Activated naive CD4-positive, alpha-beta T cell treated with anti-CD3 and anti-CD28 coated beads for 36 hours (primary cell): ENCODE measurements at places on chromosomes 12 and 14. TPM values are rescaled to one million over a fixed set of nuclear protein-coding genes. Genes with fewer than 3 reads are reported as not detected.

DNA sequence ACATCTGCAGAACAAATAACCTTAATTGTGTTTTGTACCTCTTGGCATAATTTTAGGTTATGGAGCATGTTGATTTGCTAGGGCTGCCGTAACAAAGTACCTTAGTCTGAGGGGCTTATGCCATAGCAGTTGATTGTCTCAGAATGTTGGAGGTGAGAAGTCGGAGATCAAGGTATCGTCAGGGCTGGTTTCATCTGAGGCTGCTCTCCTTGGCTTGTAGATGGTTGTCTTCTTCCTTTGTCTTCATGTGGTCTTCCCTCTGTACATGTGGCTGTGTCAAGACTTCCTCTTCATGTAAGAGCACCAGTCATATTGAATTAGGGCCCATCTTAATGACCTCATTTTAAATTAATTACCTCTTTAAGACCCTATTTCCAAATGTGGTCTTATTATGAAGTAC, 64.4 kb upstream of the PTHLH start:
- no peaks in the 10 kb centered on the region for H3K36me3 ChIP-seq
- no peaks in the 10 kb centered on the region for H3K4me1 ChIP-seq
- no peak overlapping the region for H3K27ac ChIP-seq
- H3K27me3 ChIP-seq, result no peaks in the 10 kb centered on the region
- DNase-seq, result no peak

DNA sequence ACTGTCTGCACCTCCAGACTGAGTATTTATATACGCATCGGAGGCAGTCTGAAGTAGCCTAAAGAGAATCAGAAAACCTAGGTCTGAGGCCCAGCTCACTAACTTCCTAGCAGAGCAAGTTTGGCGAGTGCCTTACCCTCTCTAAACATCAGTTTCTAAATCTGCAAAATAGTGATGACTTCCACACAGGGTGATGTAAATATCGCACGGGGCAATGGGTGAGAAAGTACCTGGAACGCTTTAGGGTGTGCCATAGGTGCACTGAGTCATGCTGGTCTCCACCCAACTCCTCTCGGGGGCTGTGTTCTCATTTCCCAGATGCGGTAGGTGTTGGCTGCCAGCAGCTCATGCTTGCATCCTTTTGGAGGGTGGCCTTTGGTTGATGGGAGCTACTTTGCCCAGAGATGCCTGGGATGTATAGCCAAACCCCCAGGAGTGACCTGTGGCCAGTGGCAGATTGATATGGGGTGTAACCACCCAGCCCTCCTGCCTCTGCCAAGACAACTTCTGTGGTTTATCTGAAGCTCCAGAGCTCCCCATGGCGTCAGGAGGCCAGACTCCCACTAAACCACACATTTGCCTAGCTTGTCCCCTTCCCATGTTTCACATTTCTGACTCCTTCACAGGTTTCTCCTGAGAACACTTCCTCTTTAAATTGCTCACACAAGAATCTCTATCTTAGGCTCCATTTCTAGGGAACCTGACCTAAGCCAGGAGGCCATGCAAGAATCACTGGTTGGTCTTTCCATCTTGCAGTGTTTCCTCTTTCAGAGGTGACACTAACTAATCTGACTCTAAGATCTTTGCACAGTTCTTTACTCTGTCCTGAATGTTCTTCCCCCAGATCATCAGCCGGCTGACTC, 62.0 kb upstream of the TUNAR start:
- DNase-seq, result no peak
- no peak overlapping the region for H3K27ac ChIP-seq
- no peaks in the 10 kb centered on the region for H3K4me1 ChIP-seq
- peaks cover 52% of the 10 kb centered on the region for H3K27me3 ChIP-seq
- no peak overlapping the region for H3K4me3 ChIP-seq

- no peak overlapping the region for H3K27ac ChIP-seq
- H3K4me1 ChIP-seq, result no peaks in the 10 kb centered on the region
- no peak overlapping the region for H3K4me3 ChIP-seq
- peaks cover 21% of the 10 kb centered on the region for H3K27me3 ChIP-seq
Observed at GRCh38 chr12:128387811-128388422, 120.9 kb downstream of the TMEM132C start.

- H3K27ac ChIP-seq, result no peak overlapping the region
- H3K4me3 ChIP-seq, result no peak overlapping the region
- H3K4me1 ChIP-seq, result peaks cover 13% of the 10 kb centered on the region
- H3K27me3 ChIP-seq, result peaks cover 6% of the 10 kb centered on the region
- DNase-seq, result peak; percentile 23
- no peaks in the 10 kb centered on the region for H3K36me3 ChIP-seq
Observed at GRCh38 chr14:76773188-76773885, 12.1 kb downstream of the VASH1 start.

DNA sequence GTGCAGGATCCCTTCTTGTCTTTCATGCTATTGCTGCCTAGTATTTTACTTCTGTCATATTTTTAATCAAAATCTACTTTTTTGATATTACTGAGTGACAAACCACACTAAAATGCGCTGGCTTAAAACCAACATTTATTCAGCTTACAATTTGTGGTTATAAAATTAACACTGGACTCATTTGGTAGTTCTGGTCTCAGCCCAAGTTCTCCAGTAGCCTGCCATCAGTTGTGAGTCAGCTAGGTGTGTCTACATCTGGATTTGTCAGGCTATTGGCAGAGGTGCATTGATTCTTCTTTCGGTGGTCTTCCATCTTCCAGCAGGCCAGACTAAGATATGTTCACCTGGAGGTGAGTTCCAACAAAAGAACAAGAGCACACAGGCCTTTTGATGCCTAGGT, 765.1 kb upstream of the FBXO33 start:
- H3K27me3 ChIP-seq, result no peaks in the 10 kb centered on the region
- no peaks in the 10 kb centered on the region for H3K4me1 ChIP-seq
- H3K27ac ChIP-seq, result no peak overlapping the region
- no peak for DNase-seq

DNA sequence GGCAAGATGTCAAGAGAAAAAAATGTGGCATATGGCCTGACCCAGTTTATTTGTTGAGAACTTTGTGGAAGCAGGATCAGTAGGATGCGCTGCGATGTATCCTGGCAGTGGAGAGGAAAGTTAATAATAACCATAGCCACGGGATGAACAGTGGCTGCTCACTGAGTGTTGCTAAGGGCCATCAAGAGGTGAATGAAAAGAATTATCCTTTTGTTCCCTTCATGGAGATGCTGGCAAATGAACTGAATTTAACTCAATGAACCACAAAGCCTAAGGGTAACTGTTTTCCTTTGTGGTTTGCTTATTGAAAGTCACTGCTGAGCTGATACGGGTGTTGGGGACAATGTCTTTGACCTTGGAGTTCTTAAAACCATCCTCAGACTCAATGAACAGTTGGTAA, 476.5 kb downstream of the APAF1 start:
- no peaks in the 10 kb centered on the region for H3K27me3 ChIP-seq
- H3K4me3 ChIP-seq, result no peak overlapping the region
- H3K4me1 ChIP-seq, result no peaks in the 10 kb centered on the region
- H3K36me3 ChIP-seq, result no peaks in the 10 kb centered on the region

GRCh38 chr14:23099212-23099861, 4.0 kb downstream of the C14orf119 start:
- no peak overlapping the region for H3K4me3 ChIP-seq
- peaks cover 19% of the 10 kb centered on the region for H3K36me3 ChIP-seq
- DNase-seq, result no peak
- peaks cover 15% of the 10 kb centered on the region for H3K4me1 ChIP-seq

GRCh38 chr12:53560912-53561589, 53.8 kb upstream of the NPFF start:
- H3K4me3 ChIP-seq, result no peak overlapping the region
- DNase-seq, result no peak
- peak overlapping the region; percentile 81 for H3K27ac ChIP-seq
- no peaks in the 10 kb centered on the region for H3K27me3 ChIP-seq
- peaks cover 63% of the 10 kb centered on the region for H3K4me1 ChIP-seq

GRCh38 chr14:26765768-26766520, 168.1 kb upstream of the NOVA1 start:
- H3K27me3 ChIP-seq, result no peaks in the 10 kb centered on the region
- DNase-seq, result no peak
- no peak overlapping the region for H3K4me3 ChIP-seq
- no peak overlapping the region for H3K27ac ChIP-seq
- H3K4me1 ChIP-seq, result no peaks in the 10 kb centered on the region
- H3K36me3 ChIP-seq, result no peaks in the 10 kb centered on the region

- no peaks in the 10 kb centered on the region for H3K27me3 ChIP-seq
- peaks cover 57% of the 10 kb centered on the region for H3K36me3 ChIP-seq
- DNase-seq, result peak; percentile 71
- peak overlapping the region; percentile 19 for H3K4me3 ChIP-seq
Observed at GRCh38 chr12:12474931-12475795, 87.5 kb downstream of the DUSP16 start.

- no peak for DNase-seq
- peaks cover 6% of the 10 kb centered on the region for H3K36me3 ChIP-seq
- no peak overlapping the region for H3K27ac ChIP-seq
- no peak overlapping the region for H3K4me3 ChIP-seq
- no peaks in the 10 kb centered on the region for H3K27me3 ChIP-seq
Observed at GRCh38 chr12:32196250-32197198, 89.9 kb downstream of the BICD1 start.

GRCh38 chr14:68293404-68293803, 473.8 kb downstream of the RAD51B start:
- H3K27me3 ChIP-seq, result no peaks in the 10 kb centered on the region
- no peak overlapping the region for H3K4me3 ChIP-seq
- peaks cover 44% of the 10 kb centered on the region for H3K4me1 ChIP-seq
- DNase-seq, result peak; percentile 47

SLC39A5 gene
- total RNA-seq, result 0.98 TPM

SLCO1B1 gene
- total RNA-seq, result not detected

KLRB1 gene
- total RNA-seq, result 0.25 TPM

ADCK1 gene
- total RNA-seq, result 5.1 TPM
